NCI-H526 (cell line): ENCODE measurements at places on chromosomes 13 and 19.

GRCh38 chr19:40650749-40651305 is 39.6 kb downstream of the NUMBL start:
- DNase-seq = no peak

DNA sequence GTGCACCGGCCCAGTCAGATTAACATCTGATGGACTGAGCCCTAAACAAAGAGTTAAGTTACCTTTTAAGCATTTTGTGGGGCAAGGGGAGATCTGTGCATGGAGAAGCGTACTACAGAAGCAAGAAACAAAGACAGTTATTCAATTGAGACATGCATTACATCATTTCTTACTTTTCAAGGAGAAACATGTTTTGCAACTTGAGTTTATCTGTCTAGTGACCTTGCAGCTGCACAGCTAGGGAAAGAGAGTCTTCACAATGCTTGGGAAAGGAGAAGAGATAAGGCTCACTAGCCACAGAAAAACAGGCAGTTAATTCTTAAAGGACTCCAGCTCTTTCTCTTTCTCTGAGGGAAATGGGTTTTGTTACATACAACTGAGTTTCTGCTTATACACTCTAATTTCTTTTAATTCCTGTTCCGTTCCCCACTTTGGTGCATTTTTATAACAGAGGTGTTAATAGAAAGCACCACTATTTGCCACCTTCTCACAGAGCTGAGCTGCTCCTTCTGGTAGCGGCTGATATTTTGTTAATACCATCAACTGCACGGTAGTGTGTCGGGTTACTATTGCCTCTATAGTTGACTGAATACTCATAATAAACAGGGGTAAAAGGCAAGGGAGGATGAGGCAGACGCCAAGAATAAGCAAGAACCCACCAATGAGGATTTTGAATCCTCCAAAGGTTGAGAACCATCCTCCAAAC is 55.9 kb downstream of the ZNF431 start:
- no peak for DNase-seq

- DNase-seq = peak; percentile 61
Observed at GRCh38 chr13:76016799-76017400, 380.8 kb downstream of the LMO7 start.

DNA sequence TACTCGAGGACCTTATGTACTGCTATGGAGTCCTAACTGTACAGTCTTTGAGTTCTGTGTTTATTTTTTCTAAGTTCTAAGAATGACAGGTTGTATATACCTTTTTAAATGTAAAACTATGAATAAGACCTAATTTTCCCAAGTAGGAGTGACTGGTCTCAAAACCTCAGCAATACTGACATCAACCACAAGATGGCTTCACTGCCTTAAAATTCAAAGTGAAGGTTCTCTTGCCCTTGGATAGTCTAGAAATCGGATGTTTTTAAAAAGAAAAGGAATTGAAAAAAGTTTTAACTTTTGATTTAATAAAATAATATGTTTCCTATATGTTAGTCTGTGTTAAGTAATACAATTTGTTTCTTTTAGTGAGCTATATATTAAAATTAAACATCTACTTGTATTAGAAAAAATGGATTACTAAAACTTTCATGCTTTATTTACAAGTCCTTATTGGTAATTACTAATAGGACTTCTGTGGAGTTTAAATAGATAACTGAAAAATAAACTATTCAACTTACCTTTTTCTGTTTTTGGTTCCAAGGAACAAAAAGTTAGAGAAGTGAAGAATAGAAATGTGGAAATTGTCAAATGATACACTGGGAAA is 52.0 kb downstream of the TDRD3 start:
- DNase-seq = peak; percentile 53

DNA sequence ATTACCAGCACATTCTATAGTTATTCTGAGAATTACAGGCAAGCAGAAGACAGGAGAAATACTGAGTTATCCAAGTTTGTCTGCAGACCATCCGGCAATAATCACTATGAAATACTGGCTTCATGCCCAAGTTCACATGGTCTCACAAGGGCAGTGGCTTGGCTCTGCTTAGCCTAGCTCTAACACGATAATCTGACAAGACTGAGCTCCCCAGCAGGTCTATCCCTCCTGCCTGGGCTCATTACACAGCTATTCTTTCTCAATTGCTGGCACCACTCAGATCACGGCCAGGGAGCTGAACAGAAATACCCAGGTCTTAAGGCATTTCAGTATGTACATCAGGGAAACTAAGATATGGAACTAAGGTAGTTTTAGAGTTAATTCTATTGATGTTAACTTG is 361.6 kb upstream of the PCDH20 start:
- no peak for DNase-seq

GRCh38 chr13:110874508-110874960 is 40.3 kb downstream of the ANKRD10 start:
- DNase-seq = peak; percentile 92

DNA sequence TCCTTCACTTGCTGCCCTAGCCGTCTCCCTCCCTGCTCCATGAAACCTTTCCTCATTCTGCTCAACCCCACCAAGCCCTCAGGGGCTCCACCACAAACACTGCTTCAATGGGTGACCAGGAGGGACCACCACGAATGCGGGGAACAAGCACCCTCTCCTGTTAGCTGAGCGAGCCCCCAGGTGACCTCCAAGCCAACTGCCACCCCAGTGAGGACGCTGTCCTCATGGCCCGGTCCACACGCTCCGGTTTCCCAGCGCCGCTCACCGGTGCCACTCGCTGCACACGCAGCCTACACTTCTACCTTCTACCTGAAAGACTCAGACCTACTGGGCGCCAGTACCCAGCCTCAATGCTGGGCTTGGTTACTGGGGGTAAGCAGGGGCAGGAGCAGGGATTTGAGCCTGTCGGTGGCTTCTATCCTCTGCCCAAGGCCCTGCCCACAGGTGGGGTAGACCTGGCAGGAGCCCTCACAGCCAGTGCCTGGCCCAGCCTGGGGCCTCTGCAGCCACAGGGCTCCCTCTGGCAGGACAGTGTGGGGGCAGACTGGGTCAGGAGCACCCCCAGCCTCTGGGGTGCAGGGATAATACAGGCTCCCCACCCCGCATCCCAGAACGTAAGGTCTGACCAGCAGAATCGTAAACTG is 704 bp upstream of the TMEM86B start:
- no peak for DNase-seq
